Fibroblast of mammary gland (primary cell): ENCODE measurements at places on chromosomes 4 and X.

GRCh38 chr4:94354474-94354896 lies 11.8 kb upstream of the HPGDS start:
- DNase-seq, result no peak

DNA sequence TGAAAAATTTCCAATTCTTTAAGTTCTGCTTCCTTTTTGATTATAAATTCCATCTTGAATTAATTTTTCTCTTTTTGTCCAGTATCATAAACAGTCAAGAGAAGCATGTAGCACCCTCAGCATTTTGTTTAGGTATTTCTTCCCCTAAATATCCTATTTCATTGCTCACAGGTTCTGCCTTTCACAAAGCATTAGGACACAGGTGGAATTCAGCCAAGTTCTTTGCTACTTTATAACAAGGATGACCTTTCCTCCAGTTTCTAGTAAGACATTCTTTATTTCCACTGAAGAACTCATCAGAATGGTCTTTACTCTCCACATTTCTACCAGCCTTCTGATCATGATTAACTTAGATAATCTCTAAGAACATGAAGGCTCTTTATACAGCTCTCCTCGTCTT lies 7.4 kb downstream of the SLC9B1 start:
- peak; percentile 72 for DNase-seq

DNA sequence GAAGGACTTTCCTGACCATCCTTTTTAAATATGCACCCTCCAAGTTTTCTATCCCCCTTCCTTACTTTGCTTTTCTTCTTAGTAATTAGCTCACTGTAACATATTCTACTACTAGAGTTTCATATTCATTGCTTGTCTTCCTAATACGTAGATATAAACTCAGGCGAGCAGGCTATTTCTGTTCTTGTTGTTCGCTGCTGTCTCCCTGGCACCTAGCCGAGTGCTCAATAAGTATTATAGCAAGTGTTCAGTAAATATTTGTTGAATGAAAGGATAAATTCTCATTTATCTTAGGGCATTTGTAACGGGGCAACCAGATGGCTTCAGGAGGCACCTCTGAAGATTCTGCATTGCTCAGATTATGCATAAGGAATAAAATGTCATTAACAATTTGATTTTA lies 6.8 kb upstream of the RHOH start:
- no peak for DNase-seq

DNA sequence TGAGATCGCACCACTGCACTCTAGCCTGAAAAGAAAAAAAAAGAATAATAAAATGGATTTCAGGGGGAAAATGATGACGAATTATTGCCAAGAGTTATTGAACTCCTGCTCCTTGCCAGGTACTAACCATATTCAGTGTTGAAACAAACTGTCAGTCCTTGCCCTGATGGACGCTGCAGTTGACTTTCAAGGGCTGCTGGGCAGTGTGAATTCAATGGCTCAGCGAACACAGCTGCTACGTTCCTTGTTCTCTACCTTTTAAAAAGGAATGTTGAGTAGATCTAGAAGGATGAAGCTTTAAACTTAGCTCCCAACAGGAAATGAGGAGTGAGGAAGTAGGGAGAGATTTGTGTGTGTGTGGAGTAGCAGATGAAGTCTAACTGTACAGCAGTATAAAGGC lies 2.7 kb downstream of the LIMCH1 start:
- DNase-seq, result no peak

- no peak for DNase-seq
These were observed 1322.1 kb downstream of the ADGRL3 start for GRCh38 chr4:62522273-62522672.

DNA sequence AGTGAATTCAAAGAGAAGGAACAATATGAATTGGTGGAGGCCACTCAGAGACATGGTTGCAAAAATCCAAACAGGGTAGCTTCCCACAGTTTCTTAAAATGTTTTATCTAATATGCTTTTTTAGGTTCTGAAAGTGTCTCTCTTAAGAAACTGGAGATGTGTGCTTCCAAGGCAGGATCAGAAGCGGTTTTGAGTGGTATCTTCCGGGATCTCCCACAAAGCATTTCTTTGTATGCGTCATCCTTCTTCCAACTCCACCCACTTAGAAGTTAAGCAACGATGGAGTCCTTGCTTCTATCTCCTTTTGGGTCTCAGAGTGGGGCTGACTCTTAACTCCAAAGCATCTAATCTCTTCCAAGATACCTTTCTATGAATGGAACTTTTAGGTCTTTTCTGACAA lies 196.7 kb downstream of the MID1 start:
- peak; percentile 15 for DNase-seq

DNA sequence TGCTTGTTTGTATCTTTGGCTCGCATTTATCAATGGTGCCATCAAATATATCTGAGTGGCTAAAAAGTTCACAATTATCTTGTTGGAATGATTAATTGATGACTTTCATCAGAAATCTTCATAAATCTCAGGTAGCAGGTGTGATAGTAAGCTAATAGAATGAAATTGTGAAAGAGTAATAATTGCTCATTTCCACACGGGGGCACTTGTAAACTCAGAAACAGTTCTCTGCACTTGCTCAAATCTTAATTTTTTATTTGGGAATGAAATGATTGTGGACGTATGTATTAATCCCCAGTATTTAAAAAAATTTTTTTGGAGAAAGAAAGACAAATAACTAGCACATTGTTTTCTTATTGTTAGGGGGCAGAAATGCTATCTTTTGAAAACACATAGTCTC lies 132.8 kb downstream of the DTHD1 start:
- DNase-seq, result no peak

DNA sequence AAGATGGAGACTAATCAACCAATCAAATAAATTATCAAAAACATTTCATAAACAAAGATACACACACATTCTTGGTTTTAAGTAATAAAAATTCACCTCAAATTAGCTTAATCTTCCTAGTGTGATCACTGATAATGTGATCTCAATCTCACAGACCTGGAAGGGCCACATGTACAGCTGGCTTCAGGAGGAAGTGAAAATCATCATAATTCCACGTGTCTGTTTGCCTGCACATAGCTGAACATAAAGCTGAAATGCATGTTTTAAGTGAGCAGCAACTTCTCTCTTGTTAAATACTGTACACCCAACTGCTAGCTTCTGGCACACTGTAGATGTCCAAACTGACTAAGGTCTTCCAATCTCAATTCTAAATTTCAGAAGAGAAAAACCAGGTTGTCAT lies 53.8 kb downstream of the ARHGAP6 start:
- no peak for DNase-seq
